Hematopoietic multipotent progenitor cell treated with erythropoietin and hydrocortisone succinate and interleukin-3 and kit ligand, for 17 days (in vitro differentiated cells): ENCODE measurements at places on chromosomes 6 and 20.

DNA sequence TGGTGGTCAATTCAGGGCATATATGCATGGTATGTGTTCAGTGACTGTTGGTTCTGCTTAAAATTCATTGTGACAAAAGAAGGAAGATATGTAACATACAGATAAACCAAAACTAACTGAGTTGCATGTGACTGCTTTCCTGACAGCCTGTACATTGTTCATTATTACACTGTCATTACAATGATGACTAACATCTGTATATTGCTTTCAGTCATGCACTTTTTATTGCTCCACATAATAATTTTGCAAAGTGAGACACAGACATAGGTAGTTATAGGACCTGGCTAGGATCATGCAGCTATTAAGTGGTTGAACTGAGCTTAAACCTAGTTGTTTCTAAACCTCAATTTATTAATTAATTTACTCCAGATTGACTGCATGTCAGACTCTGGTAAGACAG is 703.2 kb downstream of the HDGFL1 start:
- DNase-seq: no peak

DNA sequence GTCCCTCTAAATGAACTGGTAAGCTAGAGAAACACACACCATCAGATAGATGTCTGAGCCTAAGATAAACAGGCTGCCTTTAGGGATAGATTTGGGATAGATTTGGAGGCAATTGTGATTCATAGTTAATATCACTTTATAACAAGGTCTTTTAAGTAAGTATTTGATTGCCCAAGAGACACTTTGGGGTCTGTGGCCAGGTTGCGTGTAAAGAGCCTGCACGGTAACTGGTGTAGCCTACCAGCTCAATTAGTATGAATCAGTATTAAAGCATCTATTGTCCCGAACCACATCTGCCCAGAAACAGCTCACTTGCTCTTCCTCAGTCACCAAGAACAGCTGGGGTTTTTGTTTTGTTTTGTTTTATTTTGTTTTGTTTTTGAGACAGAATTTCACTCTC is 193.3 kb downstream of the SASH1 start:
- no peak for DNase-seq

DNA sequence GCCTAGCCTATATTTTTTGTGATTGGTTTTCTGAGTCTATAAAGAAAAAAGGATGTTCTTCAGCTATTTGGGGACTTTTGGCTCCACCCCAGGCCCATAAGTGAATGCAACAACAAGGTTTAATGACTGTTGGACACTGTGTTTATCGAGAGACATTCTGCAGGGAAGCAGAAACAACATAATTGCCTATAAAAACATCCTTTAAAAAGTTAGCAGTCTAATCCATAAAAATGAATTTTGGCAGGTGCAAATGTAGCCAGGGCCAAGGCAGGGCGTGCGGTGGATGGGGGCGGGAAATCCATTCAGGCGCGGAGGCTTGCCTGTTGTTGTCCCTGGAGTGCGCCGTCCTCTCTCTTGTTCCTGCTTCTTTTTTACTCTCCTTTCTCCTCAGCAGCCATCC is 99.3 kb downstream of the PAX1 start:
- no peak for DNase-seq

DNA sequence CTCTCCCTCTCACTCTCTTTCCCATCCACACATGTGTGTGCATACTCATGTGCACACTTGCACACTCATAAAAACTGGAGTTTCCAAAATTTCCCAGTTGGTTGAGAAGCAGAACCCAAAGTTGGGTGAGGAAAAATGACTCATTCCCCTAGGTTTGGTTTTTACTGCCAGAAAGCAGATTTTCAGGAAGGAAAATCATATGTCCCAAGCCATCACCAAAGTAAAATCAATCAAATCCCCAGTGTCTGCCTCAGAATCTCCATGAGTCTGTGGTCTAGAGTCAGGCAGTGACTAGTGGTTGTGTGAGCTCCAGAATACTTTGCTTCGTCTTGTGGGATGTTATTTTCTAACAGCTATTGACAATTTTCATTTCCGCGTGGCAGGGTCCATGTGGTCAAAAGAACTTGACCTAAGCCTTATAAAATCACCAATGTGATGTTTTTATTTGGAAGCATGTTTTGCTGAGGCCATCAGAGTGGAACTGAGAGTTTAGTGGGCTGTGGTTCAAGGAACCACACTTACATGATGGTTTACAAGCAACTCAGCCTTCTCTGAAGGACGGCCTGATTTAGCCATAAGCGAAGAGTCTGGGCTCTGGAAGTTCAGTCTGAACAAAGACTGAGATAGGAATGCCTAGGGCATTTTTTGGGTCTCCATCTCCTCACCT is 81.9 kb upstream of the CCN6 start:
- no peak for DNase-seq

DNA sequence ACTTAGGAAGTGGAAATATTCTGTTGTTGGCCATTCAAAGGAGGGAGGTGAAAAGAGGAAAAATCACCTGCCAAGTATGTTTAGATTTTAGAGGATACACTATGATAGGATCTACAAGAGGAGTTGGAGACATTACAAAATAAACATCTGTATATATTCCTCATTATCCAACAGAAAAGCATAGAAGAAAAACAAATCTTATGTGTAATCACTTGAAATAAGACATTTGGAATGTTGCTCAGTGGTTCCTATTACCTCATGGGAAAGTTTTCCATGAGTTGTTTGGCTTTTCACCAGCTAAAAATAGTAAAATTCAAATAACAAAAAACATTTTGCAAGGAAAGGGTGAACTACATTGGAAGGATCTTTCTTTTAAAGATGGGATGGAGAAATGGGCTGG is 76.7 kb upstream of the CARMIL1 start:
- no peak for DNase-seq
